ENCODE measurements at places on chromosomes 11 and 22. TPM values are rescaled to one million over a fixed set of nuclear protein-coding genes. Genes with fewer than 3 reads are reported as not detected.

DNA sequence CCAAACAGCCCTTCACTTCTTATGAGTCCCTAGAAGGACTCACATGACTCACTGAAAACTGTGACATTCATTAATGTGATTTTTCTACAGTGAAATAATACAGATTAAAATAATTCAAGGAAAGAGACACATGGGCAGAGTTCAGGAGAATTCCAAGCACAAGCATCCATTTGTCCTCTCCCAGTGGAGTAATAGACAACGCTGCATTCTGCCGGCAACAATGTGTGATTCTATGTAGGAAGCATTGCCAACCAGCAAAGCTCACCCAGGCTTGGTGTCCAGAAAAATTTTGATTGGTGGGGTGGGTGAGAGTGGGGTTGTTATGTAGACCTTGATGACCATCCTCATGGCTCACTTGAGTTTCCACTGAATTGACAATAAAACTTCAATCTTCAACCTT lies 123.9 kb downstream of the VPREB1 start:
- H3K4me1 ChIP-seq: no peaks in the 10 kb centered on the region
- no peaks in the 10 kb centered on the region for H3K36me3 ChIP-seq
- DNase-seq: no peak
- peaks cover 10% of the 10 kb centered on the region for H3K27me3 ChIP-seq

GRCh38 chr11:31809857-31810778 lies 1.0 kb downstream of the PAX6 start:
- no peak for DNase-seq
- H3K36me3 ChIP-seq: no peaks in the 10 kb centered on the region
- peaks cover 75% of the 10 kb centered on the region for H3K4me1 ChIP-seq

DNA sequence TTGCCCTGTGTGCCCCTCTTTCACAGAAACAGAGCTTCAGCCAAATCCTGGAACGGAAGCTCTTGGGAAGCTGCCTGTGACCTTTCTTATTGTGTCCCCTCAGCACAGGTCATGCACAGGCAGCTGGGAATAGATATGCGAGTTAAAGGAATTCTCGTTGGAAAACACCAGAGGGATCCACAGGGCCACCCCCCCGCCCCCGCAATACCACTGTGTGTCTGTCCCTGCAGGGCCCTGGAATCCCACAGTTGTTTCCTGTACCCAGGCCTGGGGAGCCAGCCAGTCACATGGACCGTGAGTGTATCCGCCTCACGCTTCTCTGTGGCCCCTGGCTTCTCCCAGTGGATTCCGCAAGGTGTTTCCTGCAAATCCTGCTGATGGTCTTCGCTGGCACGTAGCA lies 29.0 kb downstream of the TIMP3 start:
- DNase-seq: no peak
- H3K36me3 ChIP-seq: no peaks in the 10 kb centered on the region
- H3K4me1 ChIP-seq: no peaks in the 10 kb centered on the region
- H3K4me3 ChIP-seq: no peak overlapping the region
- no peak overlapping the region for H3K27ac ChIP-seq

The FERMT3 gene
- total RNA-seq: 61.1 TPM

GRCh38 chr22:25357132-25357455 lies 137.7 kb downstream of the CRYBB2 start:
- no peak overlapping the region for H3K27ac ChIP-seq
- DNase-seq: no peak
- no peak overlapping the region for H3K4me3 ChIP-seq
- peaks cover 3% of the 10 kb centered on the region for H3K4me1 ChIP-seq
- H3K36me3 ChIP-seq: peaks cover 47% of the 10 kb centered on the region
- no peaks in the 10 kb centered on the region for H3K27me3 ChIP-seq

The CSNK2A3 gene
- 0.28 TPM for total RNA-seq

- H3K36me3 ChIP-seq: no peaks in the 10 kb centered on the region
- H3K4me1 ChIP-seq: peaks cover 32% of the 10 kb centered on the region
- DNase-seq: no peak
- H3K27me3 ChIP-seq: no peaks in the 10 kb centered on the region
- H3K27ac ChIP-seq: no peak overlapping the region
- H3K4me3 ChIP-seq: no peak overlapping the region
Observed at GRCh38 chr11:68958211-68958610, 22.6 kb downstream of the MRGPRD start.

The SLC22A25 gene
- total RNA-seq: not detected

- peaks cover 22% of the 10 kb centered on the region for H3K4me1 ChIP-seq
- no peak overlapping the region for H3K27ac ChIP-seq
- H3K36me3 ChIP-seq: no peaks in the 10 kb centered on the region
- H3K4me3 ChIP-seq: no peak overlapping the region
- no peak for DNase-seq
Observed at GRCh38 chr22:42364604-42365110, 67.5 kb downstream of the NFAM1 start.
